ENCODE measurements at places on chromosomes 7 and 10. TPM values are rescaled to one million over a fixed set of nuclear protein-coding genes. Genes with fewer than 3 reads are reported as not detected.
A peak's percentile ranks its signal among the peaks of the same experiment; 100 is the strongest.

DNA sequence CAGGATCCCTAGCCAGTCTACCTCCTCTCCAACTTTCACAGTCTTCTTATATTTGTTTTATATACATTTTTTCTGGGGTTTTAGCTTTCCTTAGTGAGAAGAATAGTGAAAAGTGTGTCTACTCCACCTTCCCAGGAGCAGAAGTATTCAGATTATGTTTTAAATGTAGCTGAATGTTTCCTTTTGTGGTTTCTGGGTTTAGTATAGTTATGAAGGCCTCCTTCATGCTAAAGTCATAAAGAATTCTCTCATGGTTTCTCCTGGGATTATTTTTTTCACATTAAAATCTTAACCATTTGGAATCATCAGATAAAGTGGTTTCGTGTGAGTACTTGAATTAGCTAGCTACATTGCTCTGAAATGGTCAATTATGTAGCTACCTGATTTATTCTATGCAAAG, 50.9 kb downstream of the ANKMY2 start:
- DNase-seq, result no peak

DNA sequence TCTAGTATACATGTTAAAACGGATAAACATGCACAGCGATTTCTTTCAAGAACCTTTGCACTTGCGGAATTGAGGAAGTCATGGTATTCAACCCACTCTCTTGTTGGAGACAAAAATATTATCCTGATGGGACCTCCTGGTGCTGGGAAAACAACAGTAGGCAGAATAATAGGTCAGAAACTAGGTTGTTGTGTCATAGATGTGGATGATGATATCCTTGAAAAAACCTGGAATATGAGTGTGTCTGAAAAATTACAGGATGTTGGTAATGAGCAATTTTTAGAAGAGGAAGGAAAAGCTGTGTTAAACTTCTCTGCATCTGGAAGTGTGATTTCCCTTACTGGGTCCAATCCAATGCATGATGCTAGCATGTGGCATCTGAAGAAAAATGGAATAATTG, 6.9 kb downstream of the THNSL1 start:
- DNase-seq, result no peak

Gene COL28A1
- 0.26 TPM for total RNA-seq

- no peak for DNase-seq
Measured at GRCh38 chr10:104440221-104440620, 86.6 kb downstream of the CFAP58 start.

- DNase-seq, result no peak
Measured at GRCh38 chr7:5350600-5351385, 68.0 kb downstream of the SLC29A4 start.

- DNase-seq, result peak; percentile 27
Measured at GRCh38 chr7:131369354-131369753, 41.7 kb downstream of the MKLN1 start.

- DNase-seq, result no peak
Measured at GRCh38 chr7:1459920-1460820, 900 bp upstream of the MICALL2 start.

DNA sequence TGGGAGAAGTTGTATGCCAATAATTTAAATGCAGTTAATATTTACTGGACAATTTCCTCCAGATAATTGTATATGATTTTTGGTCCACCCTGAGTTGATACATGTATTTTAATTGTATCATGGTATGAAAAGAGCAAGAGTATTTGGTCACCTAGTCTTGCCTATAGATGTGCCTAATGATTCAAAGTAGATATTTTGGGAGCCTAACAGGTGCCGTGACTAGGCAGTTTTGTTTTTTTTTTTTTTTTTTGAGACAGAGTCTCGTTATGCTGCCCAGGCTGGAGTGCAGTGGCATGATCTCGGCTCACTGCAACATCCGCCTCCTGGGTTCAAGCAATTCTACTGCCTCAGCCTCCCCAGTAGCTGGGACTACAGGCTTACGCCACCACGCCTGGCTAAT, 59.3 kb upstream of the ATRNL1 start:
- DNase-seq, result no peak

Data from PC-3 (cell line).